ENCODE measurements at places on chromosomes 6 and 20. TPM values are rescaled to one million over a fixed set of nuclear protein-coding genes. Genes with fewer than 3 reads are reported as not detected.

Gene PHACTR1
- not detected for total RNA-seq

Gene RBM24
- 9.3 TPM for total RNA-seq

Gene YTHDF1
- 56.2 TPM for total RNA-seq

Gene TGM3
- total RNA-seq: 0.12 TPM

Gene UNC5CL
- total RNA-seq: 0.46 TPM

Gene TTPAL
- 14.3 TPM for total RNA-seq

Gene APCDD1L
- 0.11 TPM for total RNA-seq

Gene FITM2
- 11.5 TPM for total RNA-seq

Gene ADGRF1
- total RNA-seq: 0.04 TPM

Gene DYNLT2
- 0.59 TPM for total RNA-seq

Gene F13A1
- total RNA-seq: not detected

Gene ZNF337
- 20.7 TPM for total RNA-seq

Gene AMD1
- 189 TPM for total RNA-seq

Gene C20orf144
- total RNA-seq: 0.08 TPM

Gene COX4I2
- total RNA-seq: not detected

Gene KIAA0408
- total RNA-seq: 5.6 TPM
